Tongue (tissue), 3 donors: ENCODE measurements at places on chromosomes 3 and 15. TPM values are rescaled to one million over a fixed set of nuclear protein-coding genes. Genes with fewer than 3 reads are reported as not detected.

Gene ACTRT3
- total RNA-seq = 1.7 TPM

Gene RAD51
- total RNA-seq = 9.2 TPM

DNA sequence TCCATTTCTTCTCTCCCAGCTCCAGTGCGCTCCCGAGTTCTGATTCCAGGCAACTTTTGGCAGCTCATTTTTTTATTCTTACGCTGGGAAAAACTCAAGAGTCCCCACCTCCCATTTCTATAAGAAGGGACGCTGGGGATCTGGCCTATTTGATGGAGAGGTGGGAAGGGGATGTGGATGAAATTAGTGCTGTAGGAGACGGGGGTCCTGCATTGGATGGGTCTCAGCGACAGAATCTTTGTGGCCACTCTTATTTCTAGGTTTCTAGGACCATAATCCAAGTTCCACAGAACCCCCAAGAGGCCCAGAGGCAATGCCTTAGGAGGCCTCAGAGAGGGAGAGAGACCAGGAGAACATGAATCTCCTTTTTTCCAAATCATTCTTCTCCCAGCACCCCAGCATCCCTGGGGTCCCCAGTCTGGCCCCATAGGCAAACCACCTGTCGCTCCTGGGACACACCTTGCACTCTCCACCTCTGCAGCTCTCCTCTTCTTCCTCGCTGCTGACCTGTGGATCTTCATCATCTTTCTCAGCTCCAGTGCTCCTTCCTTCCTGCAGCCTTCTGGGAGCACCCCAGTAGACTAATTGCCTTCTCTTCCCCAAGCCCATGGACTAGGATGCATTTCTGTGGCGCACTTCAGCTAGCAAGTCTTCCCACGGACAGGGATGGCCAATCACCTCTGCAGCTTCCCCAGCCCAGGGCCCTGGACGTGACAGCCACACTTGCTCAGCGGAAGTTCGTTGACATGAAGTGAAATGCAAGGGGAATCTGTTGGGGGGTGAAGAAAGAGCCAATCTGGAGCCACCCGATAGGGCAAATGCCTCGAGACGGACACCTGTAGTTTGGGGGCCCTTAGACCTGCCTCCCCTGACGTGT lies 100.1 kb upstream of the ALDH1A3 start:
- DNase-seq = no peak

GRCh38 chr3:73874606-73875369 lies 250.0 kb upstream of the PDZRN3 start:
- no peak for DNase-seq

DNA sequence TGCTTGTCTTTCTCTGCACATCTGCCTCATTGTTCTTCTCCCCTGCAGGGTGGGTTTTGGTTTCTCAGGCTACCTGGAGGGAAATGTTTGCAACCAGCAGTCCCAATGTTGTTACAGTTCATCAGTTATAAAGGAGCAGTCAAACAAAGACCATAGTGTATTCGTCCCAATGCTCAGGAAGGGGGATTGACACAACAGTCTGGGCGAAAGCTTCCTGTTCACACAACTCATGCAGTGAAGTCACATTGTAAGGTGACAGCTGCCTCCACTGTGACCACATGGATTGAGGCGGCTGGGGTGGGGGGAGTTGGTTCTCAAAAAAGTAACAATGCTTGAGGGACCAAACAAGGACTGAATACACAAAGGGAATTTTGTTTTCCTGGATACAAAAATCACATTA lies 28.8 kb upstream of the TF start:
- no peak for DNase-seq

DNA sequence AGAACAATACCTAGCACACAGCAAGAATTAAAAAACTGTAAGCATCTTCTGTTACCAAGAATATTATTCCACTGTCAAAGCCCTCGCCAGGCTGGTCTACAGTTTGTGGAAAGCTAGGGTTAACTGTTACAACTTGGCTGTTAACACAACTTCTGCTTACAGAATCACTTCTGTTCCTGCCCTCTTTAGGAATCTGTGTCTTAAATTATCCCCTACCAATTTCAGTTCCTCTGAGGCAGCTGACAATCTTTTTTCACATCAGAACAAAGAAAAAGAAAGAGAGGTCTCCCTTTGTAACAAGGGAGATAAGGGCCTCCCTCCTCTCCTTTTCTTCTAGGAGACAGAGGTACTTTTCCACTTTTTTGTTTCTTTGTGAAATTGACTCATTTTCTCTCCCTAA lies 188.9 kb downstream of the FMN1 start:
- DNase-seq = no peak

GRCh38 chr3:106765342-106765741 lies 611.9 kb upstream of the CCDC54 start:
- no peak for DNase-seq

- DNase-seq = no peak
Measured at GRCh38 chr3:149657321-149657925, 402 bp downstream of the WWTR1 start.

DNA sequence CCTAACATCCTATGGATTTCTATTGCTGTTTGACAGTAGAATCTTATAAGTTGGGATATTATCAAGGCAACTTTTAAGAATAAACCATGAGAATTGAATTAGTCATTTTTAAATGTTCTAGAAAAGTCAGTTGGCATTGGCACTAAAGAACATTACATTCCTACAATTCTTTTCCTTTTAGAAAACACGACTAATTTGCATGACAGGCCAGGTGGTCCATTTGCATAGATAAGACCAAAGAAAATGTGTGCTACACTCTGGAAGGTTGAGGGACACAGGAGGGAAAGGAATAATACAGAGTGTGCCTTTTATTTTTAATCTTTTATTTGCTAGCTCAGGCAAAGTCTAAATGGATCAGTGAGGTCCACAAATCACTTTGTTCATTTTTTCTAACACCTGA lies 962.3 kb downstream of the EPHA3 start:
- no peak for DNase-seq

- peak; percentile 5 for DNase-seq
Measured at GRCh38 chr3:148319161-148319915, 378.4 kb upstream of the AGTR1 start.

DNA sequence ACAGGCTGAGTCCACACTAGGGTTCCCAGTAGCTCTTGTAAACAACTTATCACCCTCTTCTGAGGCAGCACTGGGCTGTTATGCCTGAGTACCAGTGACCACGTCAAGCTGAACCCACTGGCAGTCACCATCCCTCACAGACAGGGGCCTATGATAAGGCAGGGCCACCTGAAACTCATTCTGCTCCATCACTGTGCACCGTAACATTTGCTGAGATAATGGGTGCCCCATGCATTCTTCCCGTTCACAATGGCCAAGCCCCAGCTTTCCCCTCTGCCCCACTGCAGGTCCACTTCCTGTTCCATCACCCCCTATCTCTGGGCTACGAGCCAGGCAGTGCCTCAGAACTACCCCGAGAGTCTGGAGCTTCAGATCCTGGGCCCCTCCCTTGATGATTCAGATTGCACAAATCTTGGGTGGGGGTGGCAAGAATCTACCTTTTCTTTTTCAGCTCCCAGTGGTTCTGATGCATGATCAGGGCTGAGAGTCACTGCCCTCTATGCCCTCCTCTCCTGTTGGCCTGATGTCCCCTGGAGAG lies 158.0 kb downstream of the RAB11A start:
- DNase-seq = no peak

DNA sequence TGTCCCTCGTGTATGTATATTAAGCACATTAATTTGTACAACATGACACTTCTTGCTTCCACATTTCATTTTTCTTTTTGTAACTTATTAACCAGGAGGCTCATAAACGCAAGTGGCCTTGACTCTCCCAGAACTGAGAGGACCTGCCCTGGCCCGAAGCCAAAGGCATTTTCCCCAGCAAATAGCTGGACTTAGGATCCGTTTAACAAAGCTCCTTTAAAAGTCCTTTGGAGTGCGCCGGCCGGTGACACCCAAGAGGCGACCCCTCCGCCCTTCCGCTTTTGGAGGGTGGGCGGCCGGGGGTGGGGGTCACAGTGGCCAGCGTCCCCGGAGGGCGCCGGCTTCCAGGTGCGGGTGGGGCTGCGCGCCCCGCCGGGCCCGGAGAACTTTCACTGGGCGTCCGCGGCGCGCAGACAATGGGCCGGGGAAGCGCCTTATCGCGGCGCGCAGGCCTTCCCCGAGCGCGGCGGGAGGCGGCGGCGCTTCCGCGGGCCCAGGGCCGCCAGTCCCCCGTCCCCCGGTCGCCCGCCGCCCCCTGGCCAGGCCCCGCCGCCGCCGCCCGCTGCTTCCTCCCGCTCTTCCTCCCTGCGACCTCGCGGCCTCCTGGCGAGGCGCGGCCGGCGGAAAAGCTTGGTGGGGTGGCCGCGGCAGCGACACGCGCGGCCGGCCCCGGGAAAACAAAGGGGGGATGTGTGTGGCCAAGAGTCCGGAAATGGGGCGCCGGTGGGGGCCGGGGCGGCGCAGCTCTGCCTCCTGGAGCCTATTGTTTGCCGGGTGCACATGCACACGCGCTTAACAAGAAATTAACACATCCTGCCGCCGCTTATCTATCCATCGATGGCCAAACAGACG lies 613.4 kb downstream of the MCTP2 start:
- peak; percentile 77 for DNase-seq

GRCh38 chr3:33063651-33064051 lies 33.3 kb downstream of the GLB1 start:
- no peak for DNase-seq

GRCh38 chr15:90031231-90031791 lies 30.2 kb downstream of the ZNF710 start:
- no peak for DNase-seq
